NCI-H2081 (cell line): ENCODE measurements at places on chromosomes 6 and 20.

- DNase-seq, result peak; percentile 65
These were observed 29.5 kb downstream of the CDYL start for GRCh38 chr6:4805553-4806336.

GRCh38 chr20:47319517-47320252 lies 36.8 kb downstream of the ZMYND8 start:
- DNase-seq, result no peak

- DNase-seq, result peak; percentile 17
These were observed 54.0 kb upstream of the BTN3A2 start for GRCh38 chr6:26311012-26311384.

GRCh38 chr6:56955171-56956155 lies 556 bp downstream of the BEND6 start:
- peak; percentile 84 for DNase-seq

GRCh38 chr20:50819349-50819748 lies 24.5 kb downstream of the BCAS4 start:
- DNase-seq, result no peak

- no peak for DNase-seq
These were observed 55.5 kb upstream of the THEMIS start for GRCh38 chr6:127956260-127956888.

- DNase-seq, result no peak
These were observed 85.8 kb downstream of the LYRM4 start for GRCh38 chr6:5174756-5175549.

- no peak for DNase-seq
These were observed 152.1 kb downstream of the KHDC1L start for GRCh38 chr6:73073238-73073637.

DNA sequence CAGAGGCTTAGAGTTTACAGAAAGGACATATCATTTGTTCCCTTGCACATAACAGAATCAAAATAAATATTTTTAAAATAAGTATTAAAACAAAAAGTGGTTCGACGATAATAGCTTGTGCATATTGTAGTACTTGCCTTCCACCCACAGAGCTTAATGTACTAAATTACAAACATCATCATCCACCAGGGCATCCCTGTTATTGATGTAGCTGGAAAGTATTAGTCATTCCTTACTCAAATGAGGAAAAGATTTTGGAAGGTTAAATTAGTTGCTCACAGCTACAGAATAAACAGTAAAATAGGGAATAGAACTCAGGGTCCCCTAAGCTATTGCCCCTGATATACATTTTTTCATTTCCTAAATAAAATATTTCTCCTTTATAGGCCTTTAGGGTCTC lies 150.3 kb downstream of the PTPRK start:
- DNase-seq, result no peak

- no peak for DNase-seq
These were observed 187.6 kb downstream of the TMEM242 start for GRCh38 chr6:157135691-157136090.

GRCh38 chr20:9409352-9409751 lies 105.0 kb upstream of the LAMP5 start:
- DNase-seq, result no peak

- DNase-seq, result no peak
These were observed 36.4 kb upstream of the NELFCD start for GRCh38 chr20:58944610-58945009.

DNA sequence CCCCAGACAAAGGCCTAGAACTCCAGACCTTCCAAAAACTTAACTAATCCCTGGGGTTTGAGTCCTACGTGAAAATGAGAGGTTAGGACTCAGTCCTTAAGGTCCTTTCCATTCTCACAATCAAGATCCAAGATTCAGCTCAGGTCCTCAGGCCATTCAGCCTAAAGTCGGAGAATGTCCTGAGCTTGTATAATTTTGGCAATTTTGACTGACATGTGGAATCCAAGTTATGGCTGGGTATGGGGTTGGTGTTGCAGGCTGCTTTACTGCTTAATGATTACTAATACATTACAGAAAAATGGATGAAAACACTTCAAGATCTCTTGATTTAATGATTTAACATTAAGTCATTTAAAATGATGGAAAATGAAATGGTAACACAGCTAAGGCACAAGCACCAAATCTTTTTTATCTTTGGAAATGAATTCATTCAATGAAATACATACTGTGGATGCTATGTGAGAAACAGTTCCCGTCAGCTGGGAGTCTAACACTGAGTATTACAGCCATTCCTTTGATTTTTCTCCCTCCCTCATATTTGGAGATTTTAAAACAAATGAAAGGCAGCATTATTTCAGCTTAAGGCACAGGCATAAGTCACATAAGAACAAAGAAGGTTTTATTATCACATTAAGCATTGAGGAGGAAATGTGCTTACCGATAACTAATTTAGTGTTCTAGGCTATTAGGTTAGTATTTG lies 1.3 kb downstream of the ARHGAP18 start:
- no peak for DNase-seq

- no peak for DNase-seq
These were observed 29.7 kb downstream of the GSTA4 start for GRCh38 chr6:52965380-52965779.

GRCh38 chr6:134676307-134677281 lies 273.3 kb downstream of the ALDH8A1 start:
- DNase-seq, result peak; percentile 87

DNA sequence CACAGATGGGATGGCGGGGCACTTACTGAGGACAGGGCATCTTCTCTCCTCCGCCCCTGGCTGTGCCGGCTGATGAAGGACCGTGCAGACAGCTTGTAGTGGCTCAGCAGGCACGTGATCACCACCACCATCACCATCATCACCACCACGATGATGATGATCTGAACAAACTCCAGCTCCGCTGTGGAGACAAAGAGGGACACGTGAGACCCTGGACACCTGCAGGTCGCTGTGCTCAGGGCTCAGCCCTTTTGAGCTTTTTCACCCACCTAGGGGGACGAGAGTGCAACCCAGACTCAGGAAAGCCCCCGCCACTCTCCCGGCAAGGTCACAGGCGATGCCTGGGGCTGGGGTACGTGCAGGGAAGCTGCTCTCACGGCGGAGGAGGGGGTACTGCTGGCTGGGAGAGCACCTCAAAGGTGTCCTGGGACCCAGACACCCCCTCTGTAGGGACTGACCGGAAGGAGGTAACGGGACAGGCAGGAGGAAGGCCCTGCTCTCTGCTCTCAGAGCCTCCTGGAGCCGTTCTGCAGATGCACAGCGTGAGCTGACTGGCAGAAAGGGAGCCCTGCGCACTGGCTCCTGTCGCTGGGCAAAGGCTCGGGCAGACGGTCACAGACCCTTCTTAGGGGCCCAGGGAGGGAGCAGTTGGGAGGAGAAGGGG lies 39.4 kb upstream of the ZBP1 start:
- no peak for DNase-seq

DNA sequence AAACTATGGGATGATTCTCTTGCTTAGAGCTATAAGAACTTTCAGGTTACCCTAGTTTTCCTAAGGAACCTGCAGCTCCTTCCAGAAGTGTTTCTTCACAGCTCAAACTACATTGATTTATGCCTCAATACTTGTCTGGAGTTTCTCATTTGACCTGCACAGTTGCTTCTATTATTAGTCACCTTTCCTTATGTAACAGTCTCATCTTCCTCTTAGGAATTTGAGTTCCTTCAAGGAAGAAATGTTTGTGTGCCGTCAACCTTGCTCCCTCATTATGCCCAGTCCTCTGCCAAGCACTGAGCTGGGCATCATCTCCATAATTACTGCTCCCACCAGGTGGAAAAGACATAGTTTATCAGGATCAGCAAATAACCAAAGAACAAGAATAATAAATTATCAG lies 466.4 kb downstream of the PKHD1 start:
- DNase-seq, result no peak

- DNase-seq, result no peak
These were observed 9.9 kb downstream of the CNPY3 start for GRCh38 chr6:42938987-42939809.

- DNase-seq, result no peak
These were observed 26.7 kb upstream of the NOL4L start for GRCh38 chr20:32611868-32612267.
